ENCODE measurements at places on chromosomes 7 and 10.

DNA sequence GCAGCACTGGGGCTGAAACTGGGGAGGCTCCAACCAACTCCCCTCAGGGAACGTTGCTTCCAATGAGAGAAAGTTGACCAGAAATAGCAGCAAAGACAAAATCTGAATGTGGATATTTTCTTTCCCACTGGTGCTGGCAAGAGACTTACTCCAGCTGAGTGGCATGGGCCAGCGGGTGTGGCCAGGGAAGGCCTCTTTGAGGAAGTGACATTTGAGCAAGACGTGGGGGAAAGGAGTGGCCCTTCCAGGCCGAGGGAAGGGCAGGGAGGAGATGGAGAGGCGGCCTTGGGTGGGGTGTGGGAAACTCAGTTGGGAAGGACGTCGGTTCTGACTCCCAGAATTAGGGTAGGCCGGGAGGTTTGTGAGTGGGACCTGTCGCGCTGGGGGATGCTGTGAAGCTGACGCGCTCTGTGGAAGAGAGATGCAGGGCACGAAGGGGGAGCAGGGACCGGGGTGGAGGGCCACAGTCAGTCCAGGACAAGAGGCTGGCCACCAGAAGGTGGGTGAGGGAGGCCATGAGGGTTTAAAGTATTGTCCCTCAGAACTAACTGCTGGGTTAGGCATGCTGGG is 96.7 kb upstream of the IKZF1 start:
- no peak for DNase-seq

GRCh38 chr7:20249920-20250319 is 32.7 kb upstream of the MACC1 start:
- DNase-seq: no peak

- DNase-seq: no peak
Measured at GRCh38 chr10:86929468-86930380, 27.7 kb downstream of the MMRN2 start.

DNA sequence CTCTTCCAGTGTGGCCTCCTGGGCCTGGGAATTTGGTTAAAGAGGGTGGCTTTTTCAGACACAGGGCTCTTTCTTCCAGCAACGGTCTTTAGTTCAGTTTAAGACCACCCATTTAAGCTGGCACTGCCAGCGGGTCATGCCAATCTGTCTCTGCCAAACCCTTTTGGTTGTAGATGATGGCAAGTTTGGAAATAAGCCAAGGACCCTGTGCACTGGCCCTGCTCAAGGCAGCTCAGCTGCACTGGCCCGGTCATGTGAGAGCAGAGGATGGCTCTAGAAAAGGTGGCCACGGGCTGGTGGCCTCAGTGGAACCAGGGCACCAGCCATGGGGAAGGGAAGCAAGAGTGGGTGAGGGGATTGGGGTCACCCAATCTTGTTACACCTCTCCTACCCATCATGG is 294.1 kb downstream of the GLRX3 start:
- DNase-seq: no peak

GRCh38 chr7:54788664-54789063 is 29.7 kb upstream of the SEC61G start:
- DNase-seq: no peak

GRCh38 chr7:40234046-40234445 is 99.2 kb downstream of the SUGCT start:
- DNase-seq: no peak

GRCh38 chr7:85851571-85852193 is 664.8 kb upstream of the SEMA3D start:
- no peak for DNase-seq

DNA sequence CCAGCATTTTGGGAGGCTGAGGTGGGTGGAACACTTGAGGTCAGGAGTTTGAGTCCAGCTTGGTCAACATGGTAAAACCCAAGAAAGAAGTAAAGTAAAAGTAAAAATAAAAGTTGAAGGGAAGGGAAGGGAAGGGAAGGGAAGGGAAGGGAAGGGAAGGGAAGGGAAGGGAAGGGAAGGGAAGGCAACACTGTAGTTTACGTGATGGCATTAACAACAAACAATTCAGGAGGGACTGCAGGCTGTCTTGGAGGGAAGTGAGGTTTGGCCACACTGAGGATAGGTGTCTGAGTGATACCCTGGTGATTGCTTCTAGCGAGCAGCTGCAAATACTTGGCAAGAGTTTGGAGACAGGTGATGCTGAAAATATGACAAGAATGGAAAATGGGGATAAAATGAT is 298.0 kb downstream of the CALN1 start:
- no peak for DNase-seq

- DNase-seq: no peak
Measured at GRCh38 chr10:31937371-31937770, 8.7 kb upstream of the ARHGAP12 start.

- DNase-seq: no peak
Measured at GRCh38 chr7:88046839-88047573, 113.0 kb downstream of the ADAM22 start.

All from activated CD4-positive, alpha-beta T cell treated with anti-CD3 and anti-CD28 coated beads, Interleukin-2, amount 50 U/mL, for 48 hours (primary cell).